ENCODE measurements at places on chromosomes 5 and 9.

GRCh38 chr9:128123451-128124080 is 4.0 kb downstream of the PTGES2 start:
- no peak for DNase-seq

DNA sequence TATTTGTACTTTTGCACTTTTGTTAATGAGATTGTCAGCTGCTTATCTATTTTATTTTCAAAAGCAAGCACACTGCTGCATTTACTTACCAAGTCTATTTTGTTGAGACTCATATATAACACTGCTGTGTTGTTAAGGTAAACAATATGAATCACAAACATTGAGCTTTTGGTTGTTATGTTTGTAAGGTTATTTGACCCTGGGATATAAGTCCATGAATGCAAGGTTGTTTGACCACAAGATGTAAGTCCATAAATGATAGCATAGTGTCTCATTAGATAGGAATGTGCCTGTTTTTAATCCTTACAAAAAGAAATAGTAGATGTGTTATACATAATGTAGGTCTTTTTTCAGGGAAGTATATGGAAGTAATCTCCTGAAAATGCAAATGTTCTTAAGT is 845.9 kb downstream of the CDH9 start:
- no peak for DNase-seq

DNA sequence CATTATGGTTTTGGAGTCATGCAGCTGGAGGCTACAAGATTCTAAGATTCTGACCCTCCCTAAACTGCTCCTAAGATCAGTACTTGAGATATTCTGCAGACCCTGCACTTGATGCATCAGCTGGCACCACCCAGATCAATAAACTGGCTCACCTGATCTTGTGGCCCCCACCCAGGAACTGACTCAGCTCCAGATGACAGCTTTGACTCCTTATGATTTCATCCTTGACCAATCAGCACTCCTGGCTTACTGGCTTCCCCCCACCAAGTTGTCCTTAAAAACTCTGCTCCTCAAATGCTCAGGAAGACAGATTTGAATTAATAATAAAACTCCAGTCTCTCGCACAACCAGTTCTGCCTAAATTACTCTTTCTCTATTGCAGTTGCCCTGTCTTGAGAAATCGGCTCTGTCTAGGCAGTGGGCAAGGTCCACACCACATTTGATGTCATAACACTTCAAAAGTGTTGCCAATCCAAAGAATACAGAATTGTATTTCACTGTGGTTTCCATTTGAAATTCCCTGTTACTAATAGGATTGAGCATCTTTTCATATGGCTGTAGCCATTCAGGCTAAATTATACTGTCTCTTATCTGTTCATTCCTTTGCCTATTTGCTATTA is 14.8 kb upstream of the SLC30A5 start:
- no peak for DNase-seq

DNA sequence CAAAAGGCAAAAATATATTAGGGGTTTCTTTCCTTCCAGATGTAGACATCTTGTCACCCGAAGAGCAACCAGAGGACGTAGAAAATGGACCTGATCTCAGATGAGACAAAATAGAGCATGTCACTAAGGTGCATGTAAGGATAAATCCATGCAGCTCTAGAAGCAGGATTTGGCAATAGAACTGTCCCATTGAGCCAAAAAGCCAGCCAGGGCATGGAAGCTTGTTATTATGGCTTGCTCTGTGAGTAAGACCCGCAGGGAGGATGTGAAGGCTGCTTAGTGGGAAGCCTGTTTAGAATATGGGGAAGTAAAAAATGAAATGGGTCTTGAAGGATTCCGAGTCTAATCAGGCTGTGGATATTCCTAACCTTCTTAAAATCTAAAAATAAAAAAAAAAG is 165.6 kb upstream of the MPDZ start:
- DNase-seq: no peak

DNA sequence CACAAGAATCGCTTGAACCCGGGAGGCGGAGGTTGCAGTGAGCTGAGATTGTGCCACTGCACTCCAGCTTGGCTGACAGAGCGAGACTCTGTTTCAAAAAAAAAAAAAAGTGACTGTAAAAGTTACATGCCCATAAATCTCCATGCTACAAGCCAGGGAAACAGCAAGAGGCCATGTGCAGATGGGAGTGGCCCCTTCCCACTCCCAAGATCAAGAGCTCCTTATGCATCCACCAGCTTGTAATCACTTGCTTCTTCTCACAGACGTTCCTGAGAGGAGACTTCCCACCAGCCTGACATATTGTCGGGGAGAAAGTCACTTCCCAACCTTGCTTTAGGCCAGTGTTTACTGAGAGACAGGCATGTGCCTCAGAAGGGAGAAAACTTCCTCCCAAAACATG is 45.6 kb upstream of the N4BP3 start:
- no peak for DNase-seq

- DNase-seq: no peak
These were observed 24.6 kb downstream of the SECISBP2 start for GRCh38 chr9:89342948-89343347.

DNA sequence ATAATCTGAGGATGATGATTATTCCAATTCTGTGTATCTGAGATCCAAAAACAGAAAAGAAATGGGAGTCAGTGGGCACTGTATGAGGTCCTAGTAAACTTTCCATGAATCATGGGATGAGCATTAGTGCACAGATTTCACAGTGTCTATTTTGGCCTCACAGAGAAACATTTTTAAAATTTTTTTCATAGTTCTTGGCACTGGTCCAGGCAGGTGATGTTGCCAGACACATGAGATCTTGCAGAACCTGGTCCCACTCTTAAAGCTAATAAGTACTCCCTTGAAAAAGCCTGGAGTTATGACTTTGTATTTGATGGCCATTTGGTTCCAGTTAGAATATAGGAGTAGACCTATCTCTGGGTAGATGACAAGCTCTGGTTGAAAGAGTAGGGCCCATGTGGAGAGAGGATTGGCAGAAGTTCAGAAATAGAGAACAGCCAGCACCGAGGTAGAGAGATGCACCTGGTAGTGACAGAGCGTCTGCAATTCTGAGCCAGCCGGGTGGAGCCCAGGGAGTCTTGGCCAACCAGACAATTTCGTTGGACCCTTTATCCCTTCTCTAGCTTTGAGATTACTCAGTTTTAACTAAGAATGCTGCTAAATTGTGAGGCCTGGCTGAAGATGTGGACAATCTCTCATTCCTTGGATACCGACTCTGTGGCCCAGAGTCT is 6.3 kb upstream of the TNFSF15 start:
- DNase-seq: no peak

- DNase-seq: no peak
These were observed 108.1 kb upstream of the FBXL7 start for GRCh38 chr5:15391704-15392397.

GRCh38 chr5:108634010-108634616 is 113.6 kb upstream of the FER start:
- DNase-seq: no peak

GRCh38 chr9:130199605-130200004 is 27.4 kb downstream of the NCS1 start:
- DNase-seq: no peak

GRCh38 chr5:28374492-28374967 is 1336.1 kb upstream of the CDH9 start:
- DNase-seq: no peak

GRCh38 chr9:122816163-122816867 is 12.1 kb downstream of the PDCL start:
- DNase-seq: no peak

DNA sequence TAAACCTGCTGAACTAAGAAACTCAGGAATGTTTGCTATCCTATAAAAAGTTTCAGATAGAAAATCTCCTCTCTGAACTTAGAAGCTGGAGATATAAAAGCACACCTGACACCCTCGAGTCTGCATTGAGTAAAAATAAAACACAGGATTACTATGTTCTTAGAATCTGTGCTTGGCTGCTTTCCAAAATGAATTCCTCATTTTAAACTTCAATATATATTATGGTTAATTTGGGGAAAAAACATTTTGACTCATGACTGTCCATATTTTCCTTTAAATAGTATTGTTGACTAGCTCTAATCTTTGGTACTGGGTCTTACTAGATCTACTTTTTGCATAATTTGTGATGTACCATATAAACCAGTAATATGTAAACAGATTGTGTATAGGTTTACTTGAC is 36.7 kb downstream of the FBXW2 start:
- no peak for DNase-seq

DNA sequence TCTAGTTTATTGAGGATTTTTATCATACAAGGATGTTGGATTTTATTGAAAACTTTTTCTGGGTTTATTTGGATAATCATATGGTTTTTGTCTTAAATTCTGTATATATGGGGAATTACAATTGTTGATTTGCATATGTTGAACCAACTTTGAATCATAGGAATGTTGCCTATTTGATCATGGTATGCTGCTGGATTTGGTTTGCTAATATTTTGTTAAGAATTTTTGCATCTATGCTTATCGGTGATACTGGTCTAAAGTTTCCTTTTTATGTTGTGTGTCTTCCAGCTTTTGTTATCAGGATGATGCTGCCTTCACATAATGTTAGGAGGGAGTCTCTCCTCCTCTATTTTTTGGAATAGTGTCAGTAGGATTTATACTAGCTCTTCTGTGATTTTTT is 745.0 kb downstream of the PRELID2 start:
- no peak for DNase-seq

- no peak for DNase-seq
These were observed 2125.4 kb upstream of the WWC1 start for GRCh38 chr5:166166071-166166470.
